Caki2 (cell line): ENCODE measurements at places on chromosomes 5 and 9.
A peak's percentile ranks its signal among the peaks of the same experiment; 100 is the strongest.

DNA sequence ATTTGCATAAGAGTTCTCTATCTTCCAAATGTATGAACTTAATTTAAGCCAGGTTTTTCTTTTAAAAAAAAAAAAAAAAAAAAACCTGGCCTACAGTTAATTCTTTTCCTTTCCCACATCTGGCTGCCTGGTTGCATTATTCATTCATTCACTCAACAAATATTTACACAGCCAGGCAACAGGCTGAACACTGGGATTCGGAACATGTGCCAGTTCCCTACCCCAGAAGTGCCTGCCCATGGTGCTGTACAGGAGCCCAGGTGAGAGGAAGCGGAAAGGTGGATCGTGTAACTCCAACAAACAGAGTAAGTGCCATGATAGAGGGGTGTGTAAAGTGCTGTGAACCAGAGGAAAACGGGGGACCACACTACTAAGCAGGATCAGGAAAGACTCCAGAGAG is 93.6 kb downstream of the CDK5RAP2 start:
- DNase-seq: no peak

DNA sequence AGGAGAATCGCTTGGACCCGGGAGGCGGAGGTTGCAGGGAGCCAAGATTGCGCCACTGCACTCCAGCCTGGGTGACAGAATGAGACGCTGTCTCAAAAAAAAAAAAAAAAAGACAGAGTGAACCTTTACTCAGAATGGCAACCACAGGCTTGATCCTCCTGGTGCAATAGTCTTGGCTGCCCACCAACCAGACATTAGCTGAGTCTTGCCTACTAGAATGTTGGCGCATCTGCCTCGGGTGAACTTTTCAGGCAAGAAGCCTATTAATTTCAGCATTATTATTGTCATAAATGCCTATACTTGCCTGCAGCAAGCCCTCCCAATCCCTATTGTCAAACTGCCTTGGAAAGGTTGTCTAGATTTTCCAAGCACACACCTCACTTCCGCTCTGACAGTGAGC is 4.2 kb downstream of the SERINC5 start:
- no peak for DNase-seq

DNA sequence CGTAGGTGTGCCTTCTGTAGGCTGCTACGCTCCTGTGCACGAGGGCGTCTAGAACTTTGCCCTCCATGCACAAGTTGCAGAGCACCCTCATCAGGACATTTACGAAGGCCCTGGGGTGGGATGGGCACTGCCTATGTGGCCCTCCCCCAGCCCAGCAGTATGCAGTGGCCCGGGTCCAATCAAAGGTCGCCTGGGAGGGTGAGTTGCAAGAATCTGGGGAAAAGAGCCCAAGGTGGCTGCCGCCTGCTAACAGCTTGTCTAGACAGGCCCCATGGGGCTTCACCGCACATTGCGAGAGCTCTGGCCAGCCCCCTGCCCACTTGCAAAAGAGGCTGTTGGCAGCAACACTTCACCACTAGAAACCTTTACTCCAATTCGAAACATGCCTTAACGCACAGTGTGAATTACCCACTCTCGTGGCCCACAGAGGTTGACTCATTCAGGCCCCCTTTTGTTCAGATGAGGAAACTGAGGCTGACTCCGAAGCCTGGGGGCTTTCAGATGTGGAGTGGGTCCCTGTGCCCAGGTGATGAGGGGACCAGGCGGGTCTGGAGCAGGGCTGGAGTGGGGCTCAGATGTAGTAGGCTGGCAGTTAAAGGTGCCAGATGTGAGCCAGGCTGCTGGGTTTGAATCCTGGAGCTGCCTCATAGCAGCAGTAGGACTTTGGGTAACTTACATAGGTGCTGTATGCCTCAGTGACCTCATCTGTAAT is 31.8 kb upstream of the IL17B start:
- no peak for DNase-seq

- no peak for DNase-seq
Observed at GRCh38 chr9:7316967-7317366, 482.6 kb downstream of the DMAC1 start.

DNA sequence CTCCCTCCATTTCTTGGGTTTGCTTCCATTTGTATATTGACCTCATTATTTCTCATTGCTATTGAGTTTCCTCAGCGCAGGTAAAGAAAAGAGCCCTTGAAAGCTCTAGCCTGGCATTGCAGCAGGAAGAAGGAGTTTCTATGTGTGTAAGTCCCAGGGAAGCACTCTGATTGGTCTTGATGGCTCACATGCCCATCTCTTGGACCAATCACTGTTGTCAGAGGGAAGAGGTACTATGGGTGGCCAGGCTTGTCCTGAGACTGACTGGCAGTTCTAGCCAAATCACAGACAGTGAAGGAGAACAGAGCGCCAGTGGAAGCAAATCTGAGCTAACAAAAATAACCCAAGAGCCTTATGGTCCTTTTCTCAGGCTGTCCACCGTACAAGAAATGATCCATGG is 219.0 kb downstream of the PAX5 start:
- no peak for DNase-seq

- DNase-seq: no peak
Observed at GRCh38 chr9:19895006-19895405, 106.2 kb upstream of the SLC24A2 start.

DNA sequence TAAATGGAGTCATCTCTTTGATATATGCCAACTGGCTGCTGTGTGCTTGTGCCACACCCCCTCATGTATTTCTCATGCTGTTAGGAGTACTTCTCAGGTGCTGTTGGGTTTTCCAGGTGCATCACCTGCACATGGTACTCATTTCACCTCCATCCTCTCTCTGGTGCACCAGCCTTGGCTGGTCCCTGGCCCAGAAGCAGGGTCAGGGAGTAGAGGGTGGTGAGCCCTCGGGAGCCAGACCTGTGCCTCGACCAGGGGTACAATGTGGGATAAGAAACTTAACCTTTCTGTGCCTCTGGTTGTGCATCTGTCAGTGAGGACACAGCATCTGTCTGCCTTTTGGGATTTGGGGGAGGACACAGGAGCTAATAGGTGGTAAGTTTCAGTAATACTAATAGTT is 38.5 kb downstream of the SECISBP2 start:
- DNase-seq: no peak

DNA sequence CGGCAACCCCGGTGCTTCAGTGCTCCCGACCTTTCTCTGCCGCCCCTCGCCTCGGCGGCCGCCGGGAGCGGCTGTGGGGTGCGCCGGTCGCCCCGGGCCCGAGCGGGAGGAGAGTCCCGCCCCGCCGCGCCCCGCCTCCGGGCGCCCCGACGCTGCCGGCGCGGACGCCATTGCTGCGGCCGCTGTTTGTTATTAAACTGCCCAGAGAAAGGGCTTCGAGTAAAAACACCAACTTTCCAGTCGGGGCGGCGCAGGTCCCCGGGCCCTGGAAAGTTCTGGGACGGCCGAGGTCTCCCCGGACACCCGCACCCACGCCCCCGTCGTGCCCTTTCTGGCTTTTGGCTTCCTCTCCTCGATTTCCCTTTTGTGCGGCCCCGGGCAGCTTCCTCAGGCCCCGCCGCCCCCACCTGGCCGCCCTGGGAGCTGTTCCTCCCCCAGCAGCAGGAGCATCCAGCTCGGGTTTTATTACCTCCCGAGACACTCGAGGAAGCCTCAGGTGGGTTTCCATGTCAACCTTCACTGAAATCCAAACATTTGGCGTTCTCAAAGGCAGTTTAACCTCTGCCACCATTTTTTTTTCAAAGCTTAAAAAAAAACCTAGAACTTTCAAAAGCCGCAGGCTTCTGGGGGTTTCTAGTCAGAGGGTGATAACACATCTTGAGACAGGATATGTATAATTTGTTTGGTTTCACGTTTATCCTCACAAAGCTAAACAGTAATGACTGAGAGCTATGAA is 334.4 kb downstream of the CWC27 start:
- peak; percentile 62 for DNase-seq

- no peak for DNase-seq
Observed at GRCh38 chr9:124846969-124847368, 6.3 kb upstream of the WDR38 start.

GRCh38 chr9:85522459-85523092 is 219.2 kb downstream of the AGTPBP1 start:
- DNase-seq: no peak

DNA sequence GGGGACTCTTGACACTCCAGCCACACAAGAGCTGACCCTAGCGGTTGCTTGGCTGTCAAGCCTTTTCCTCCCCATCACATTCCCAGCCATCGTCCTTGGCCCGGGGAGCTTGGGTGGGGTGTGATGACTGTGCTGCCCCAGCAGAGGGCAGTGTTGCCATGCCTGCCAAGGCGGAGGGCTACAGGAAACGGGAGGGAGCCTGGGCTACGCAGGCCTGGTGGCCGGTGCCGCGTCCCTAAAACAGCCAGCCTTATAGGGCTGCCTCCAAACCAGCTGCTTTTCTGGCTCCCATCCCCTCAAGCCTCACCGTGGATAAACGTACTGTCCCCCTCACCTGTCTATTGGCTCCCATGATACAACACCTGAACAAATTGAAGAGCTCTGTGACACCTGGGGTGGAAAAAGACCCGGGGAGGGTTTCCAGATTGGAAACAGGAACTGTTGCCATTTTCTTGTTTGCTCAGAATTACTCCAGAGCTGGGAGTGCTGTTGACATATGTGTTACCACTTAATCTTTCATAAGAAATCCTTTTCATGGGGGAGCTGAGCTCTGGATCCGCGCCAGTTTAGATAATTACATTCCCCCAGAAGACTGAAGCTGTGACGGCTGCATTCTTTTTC is 72.8 kb upstream of the ASTN2 start:
- DNase-seq: peak; percentile 59

DNA sequence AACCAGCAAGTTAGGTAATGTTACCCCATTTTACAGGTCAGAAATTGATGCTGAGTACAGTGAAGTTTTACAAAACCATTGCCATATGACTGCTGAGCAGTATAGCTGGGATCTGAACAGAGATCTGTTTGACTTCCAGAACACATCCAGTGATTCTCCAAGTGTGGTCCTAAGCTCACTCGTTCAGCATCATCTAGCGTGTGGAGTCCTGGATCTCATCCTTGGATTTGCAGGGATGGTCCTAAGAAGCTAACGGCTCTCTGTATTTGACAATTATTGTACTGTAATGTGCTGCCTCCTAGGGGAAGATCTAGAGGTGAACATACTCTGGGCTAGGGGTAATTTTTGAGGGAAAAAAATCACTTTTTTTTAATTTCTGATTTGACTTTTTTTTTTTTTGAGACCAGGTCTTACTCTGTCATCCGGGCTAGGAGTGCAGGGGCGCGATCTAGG is 1.4 kb downstream of the SLC26A2 start:
- DNase-seq: peak; percentile 55

- no peak for DNase-seq
Observed at GRCh38 chr5:174155706-174156105, 110.2 kb downstream of the NSG2 start.

DNA sequence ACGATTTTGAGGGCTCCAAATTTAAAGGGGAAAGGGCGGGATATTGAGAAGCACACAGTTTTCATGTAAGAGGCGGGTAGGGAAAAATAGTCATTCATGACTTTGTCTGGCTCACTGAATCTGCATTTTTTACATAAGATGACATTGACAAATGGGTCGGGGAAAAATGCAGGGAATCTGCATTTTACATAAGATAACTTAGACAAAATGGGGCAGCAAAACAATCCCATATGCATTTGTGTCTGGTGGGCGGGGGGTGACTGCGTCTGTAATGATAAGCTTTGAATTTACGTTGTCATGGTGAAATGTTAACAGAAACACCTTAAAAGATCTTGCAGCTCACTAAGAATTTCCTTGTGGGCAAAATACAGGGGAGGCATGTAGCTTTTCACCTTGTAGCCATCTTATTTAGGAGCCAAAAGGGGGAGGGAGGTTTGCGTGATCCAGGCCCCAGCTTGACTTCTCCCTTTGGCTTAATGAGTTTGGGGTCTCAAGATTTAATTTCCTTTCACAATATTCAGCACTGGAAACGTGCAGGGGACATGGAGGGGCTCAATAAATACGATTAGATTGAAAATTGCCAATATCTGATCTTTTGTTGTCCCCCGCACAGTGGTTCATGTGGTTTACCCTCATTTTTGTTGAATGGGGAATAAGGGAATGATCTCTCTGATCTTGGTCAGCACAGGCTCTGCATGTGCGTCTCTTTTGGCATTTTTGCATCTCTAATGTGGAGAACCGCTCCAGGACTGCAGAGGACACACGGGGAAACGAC is 41.1 kb upstream of the GADD45G start:
- DNase-seq: peak; percentile 56

DNA sequence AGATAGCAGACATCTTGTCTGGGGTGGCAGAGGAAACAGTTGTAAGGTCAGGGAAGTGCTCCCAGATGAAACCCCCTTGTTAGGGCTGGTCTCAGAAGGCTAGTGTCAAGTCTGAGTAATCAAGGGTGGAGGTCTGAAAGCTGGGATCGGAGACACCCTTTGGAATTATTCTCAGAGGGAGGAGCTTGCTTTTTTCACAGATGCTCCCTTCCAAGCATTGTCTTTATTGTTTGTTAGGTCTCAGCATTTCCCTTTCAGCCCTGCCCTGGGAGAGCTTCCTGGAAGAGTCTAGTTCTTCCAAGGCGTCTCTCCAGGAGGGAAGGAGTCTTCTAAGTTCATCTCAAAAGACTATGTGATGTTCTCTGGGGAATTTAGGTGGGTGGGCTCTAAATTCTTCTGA is 3.2 kb downstream of the TEK start:
- no peak for DNase-seq

- DNase-seq: no peak
Observed at GRCh38 chr5:14686517-14686916, 22.0 kb downstream of the OTULIN start.

- DNase-seq: no peak
Observed at GRCh38 chr5:40669606-40670390, 9.9 kb upstream of the PTGER4 start.

- DNase-seq: no peak
Observed at GRCh38 chr5:43312699-43313034, 545 bp downstream of the HMGCS1 start.

- DNase-seq: no peak
Observed at GRCh38 chr9:80556631-80557030, 984.9 kb downstream of the TLE4 start.

DNA sequence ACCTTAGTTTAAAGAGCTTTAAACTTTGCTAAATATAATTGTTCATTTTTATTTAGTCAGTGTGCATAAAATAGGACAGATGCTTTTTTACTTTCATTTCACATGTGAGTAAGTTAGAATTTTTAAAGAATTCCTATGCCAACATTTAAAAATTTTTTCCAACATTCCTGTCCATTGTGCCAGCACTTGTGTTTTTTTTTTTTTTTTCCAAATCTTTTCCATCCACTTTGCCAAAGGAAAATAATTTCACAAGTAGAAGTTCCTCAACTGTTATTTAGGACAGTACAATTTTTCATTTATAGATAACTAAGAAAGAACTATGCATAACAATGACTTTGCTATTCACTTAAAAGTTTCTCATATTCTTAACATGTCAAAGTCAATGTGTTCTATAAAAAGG is 189.5 kb downstream of the ADAMTS6 start:
- no peak for DNase-seq

- DNase-seq: no peak
Observed at GRCh38 chr5:119470851-119471451, 18.7 kb downstream of the HSD17B4 start.

GRCh38 chr9:88792502-88792901 is 198.8 kb upstream of the S1PR3 start:
- DNase-seq: no peak

GRCh38 chr5:171264843-171265242 is 44.2 kb upstream of the TLX3 start:
- no peak for DNase-seq

DNA sequence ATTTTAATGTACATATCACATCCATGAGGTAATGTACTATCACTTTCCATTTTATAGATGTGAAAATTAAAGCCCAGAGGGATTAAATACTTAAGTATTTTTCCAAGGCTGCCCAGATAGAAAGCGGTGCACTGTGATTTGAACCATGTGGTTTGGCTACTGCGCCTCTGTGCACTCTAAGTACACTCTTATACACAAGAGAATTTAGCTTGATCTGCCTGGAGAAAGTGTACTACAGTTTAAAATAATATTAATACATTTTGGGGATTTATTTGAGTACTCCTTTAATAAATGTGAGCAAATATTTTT is 360.4 kb upstream of the ACTBL2 start:
- no peak for DNase-seq
